ENCODE measurements at places on chromosomes 2 and 18.

DNA sequence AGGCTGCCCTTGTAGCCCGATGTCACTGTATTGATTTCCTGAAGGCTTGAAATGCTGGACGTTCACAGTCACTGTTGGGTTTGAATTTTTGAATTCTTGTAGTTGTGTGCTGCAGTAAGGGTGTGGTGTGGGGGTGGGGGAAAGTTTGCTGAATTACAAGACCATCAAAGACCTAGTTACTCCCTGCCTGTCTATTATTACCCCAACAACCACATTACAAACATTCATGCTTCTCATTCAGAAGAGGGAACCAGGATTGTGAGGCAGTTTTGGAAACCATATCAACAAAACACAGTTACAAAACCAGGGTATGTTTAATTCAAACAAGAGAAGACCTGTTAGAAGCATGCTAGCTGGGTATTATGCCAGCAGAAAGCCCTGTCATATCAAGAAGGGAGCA is 85.8 kb downstream of the CLHC1 start:
- DNase-seq, result no peak

GRCh38 chr2:16040271-16041010 is 100.1 kb downstream of the MYCN start:
- DNase-seq, result no peak

GRCh38 chr2:168119515-168120141 is 127.8 kb downstream of the STK39 start:
- no peak for DNase-seq

- DNase-seq, result no peak
Measured at GRCh38 chr2:191675807-191676721, 1.9 kb upstream of the NABP1 start.

GRCh38 chr2:26598336-26598995 is 42.7 kb downstream of the CIB4 start:
- no peak for DNase-seq

DNA sequence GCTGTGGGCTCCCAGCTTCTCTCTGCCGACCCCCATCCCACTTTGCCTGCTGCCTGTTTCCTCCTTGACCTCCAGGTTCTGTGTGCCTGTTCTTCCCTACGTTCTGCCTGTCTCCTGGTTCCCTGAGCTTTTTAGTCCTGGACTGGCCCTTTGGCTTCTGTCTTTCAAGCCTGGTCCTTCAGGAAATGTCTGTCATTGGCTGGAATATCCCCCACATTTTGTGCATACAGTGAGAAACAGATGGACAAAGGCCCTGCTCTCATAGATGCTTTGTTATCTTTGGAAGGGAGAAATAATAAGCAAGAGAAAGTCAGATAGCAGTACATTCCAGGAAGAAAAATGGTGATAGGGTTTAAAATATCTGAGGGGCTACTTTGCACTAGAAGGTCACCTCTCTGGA is 5.7 kb downstream of the MGAT5 start:
- DNase-seq, result no peak

DNA sequence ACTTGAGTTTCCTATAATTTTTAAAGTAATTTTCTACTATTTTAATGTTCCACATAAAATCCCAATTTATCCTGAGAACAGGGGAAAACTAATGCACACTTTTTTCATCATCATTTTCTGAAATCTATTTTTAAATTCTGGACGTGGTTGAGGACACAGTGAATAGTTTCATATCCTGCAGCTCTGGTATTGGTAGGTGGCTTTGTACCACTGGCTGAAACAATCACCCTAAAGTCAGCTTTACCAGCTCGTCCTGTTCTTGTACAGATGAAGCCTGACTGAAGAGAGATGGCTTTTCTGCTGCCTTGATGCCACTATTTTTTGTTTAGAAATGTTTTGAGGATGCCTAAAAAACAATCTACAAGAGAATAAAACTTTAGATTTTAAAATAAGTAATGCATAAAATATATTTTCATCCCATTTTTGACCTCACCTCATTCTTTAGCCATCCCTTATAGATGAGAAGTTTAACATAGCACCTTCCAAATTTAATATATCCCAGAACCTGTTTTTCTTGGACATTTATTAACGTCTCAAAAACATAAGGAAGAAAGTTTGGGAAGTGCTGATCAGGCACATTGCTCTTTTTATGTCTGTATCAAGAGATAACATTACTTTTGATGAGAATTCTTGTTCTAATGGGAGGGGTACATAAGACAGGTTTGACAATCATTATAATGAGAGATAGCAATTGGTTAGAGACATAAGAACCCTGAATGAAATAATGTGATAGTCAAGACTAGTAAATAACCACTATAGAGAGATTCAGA is 80.9 kb downstream of the GALNT1 start:
- no peak for DNase-seq

DNA sequence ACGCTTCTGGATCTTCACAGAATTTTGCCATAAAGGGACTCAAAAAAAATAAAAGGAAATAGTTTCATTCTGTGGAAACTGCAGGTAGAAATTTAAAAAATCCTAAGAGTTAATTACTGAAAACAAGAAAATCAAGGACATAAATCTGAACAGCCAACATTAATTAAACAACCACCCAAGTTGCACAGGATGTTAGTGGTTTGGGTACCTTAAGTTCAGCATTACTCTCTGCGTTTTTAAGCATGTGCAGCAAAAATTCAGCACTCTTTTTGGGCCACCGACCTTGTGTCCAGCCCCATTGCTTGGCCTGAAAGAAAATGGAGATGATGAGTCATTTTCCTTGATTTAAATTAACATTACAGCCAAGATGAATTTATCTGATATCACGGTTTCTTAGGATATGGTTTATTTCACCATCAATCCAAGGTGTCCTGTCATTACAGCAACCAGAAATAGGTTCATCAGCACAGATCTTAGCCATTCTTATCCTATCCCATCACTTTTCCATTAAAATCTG is 3.3 kb upstream of the C18orf32 start:
- DNase-seq, result no peak

DNA sequence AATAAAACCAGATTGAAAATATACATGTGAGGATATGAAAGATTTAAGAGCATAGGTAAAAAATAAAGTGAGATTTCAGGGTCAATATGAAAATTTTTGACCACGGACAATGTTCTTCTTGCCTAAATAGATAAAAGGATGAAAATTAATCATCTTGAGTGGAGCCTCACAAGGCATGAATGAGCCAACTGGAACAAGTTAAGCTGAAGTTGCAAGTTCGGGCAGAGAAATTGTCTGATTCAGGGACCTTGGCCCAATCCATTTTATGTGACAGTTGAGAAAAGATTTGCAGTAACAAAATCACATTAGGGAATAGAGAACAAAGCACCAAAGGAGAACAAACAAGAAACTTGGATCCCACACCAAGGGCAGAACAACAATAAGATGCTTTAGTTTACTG is 305.3 kb downstream of the TMX3 start:
- no peak for DNase-seq

DNA sequence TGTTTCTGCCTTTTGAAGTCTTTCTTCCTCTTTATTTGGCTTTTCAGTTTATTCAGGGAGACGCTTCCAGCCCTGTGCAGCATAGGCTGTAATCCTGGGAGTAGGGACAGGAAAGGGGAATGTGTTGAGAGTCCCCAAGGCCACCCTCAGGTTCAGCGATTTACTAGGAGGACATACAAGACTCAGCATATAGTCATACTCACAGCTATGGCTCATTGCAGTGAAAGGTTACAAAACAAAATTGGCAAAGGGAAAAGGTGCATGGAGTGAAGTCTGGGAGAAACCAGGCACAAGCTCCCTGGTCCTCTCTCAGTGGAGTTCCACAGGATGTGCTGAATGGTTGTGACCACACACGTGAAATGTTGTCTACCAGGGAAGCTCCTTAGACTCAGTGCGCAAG is 49.6 kb upstream of the ZNF638 start:
- no peak for DNase-seq

DNA sequence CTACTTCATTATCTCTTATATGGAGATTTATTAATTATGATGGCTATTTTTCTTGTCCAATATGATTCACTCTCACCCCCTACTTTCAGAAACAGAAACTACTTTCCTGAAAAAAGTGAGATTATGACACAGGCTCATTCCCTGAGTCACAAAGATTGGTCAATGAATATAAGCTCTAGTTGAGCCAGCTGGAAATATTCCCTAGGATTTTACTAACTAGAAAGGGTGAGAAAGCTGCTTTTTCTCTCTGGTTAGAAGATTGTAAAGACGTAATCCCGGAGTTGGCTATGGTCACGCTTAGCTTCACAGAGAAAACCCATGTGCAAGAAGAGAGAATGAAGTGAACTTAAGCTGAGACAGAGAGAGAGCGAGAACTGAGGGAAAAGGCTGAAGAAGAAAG is 223.7 kb upstream of the SMAD7 start:
- DNase-seq, result no peak

- no peak for DNase-seq
Measured at GRCh38 chr18:76507830-76508385, 12.9 kb upstream of the ZNF516 start.

DNA sequence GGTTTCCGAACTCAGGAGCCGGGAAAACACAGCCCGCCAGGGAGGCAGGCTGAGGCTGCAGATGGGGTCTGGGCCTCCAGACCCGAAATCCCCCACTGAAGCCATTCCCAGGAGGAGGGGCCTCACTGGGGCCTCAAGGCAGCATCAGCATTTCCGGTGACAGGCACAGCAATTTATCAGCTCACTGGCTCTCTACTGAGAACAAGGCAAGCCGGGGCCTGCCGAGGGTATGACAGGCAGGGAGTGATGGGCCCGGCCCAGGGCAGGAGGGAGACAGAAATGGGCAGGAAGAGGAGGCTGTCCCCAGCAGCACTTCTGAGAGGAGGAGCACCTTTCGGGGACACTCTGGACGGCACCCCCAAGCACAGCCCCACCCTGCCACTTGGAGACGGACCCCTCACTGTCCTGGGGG is 12.5 kb downstream of the SDC1 start:
- DNase-seq, result no peak

DNA sequence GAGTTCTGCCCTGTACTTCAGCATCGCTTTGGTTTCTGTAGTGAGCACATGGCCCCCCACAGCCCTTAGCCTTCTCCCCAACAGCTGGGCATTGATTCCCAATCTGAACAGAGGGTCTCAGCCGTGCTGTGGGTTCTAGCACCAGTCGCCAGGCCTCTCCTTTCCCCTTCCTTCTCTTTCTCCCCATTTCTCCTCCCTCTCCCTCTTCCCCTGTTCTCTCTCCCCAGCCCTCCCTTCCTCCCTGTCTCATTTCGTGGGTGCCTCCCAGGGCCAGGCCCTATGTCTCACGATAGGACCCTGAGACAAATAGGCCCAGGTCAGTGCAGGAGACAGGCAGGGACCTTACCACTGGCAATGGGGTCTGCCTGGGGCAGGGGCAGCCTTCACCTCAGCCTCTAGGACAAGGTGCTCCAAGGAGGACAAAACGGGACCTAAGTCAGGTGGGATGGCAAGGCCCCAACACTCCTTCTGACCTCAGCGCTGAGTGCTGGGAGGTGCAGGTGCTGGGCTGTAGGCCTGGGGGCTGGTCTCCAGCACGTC is 143.4 kb upstream of the GPC1 start:
- DNase-seq, result no peak

- DNase-seq, result no peak
Measured at GRCh38 chr18:2855560-2856350, 8.9 kb downstream of the EMILIN2 start.

DNA sequence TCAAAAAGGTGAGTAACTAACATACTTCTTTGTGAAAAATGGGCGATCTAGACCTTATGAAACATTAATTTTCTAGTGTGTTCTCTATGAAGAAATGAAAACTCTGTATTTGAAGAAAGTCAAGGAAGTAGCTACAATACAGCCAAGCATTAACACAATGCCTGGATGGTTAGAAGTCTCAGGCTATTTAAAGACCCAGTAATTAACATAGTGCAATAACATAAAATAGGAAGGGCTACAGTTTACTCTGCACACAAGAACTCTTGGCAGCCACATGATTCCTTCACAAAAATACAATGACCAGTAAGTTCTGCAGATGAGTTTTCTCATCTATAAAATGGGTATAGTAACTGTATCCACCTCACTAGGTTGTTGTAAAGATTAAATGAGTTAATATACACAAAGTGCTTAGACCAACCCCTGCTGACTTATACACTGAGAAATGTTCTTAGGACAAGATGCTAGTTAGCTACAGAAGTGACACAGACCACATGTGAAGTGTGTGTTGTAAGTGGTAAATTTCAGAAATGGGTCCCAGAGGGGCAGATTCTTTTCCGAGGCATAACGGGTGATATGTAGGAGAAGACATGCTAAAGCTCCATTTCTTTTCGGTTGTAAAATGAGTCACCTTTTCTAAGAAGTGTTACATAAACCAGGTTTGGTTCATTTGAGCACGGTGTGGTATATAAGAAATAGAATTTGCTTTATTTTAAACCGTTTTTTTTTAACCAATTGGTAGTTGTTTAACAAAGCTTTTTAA is 61.8 kb downstream of the CXCR4 start:
- DNase-seq, result no peak

DNA sequence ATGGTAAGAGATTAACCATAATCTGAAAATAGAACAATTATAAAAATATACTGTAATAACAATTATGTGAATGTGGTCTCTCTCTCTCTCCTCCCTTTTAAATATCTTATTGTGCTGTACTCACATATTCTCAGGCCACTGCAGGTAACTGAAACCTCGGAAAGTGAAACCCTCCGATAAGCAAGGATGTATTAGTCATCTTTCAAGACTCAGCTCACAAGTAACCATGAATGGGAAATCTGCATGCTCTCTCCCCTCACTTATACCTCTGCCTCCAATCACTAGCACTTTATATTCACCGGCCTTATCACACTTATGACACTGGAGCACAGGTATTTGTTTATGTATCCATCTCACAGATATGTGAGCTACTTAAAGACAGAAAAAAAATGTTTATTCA is 139.7 kb downstream of the LRP2 start:
- no peak for DNase-seq

DNA sequence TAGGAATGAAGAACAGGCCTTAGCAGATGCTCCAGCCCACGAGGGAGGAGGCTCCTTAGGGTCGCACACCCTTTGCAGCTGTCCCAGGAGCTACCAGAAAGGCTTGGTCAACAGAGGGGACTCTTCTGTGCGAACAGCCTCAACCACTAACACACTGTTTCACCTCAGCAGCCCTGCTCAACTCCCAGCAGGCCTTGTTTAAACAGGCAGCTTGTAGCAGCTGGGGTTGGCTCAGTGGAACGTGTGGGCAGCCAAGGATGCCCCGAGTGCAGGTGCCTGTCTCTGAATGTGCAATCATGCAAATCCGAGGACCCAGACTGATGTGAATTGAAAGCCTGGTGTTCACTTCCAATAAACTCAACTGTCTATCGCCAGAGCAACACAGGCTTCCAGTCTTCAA is 88.7 kb upstream of the CXCR4 start:
- DNase-seq, result no peak

GRCh38 chr2:225182126-225182525 is 139.9 kb upstream of the DOCK10 start:
- DNase-seq, result no peak

DNA sequence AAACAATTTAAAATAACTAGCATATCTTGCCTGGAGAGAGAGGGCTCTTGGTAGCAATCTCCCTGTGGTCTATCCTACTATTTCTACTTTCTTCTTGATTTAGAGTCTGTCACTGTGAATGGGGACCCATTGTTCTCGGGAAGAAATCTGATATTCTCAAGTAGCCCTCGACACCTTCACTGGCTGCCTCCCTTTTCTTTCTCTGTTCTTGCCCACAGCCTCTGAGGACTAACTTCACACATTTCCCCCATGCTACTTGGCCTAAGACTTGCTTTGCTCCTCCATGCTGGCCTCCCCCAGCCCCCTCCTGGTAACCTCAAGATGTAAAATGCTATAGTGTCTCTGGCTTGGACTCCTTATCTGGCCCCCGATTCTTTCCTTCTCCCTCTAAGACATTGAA is 58.8 kb upstream of the NT5C1B start:
- DNase-seq, result no peak

GRCh38 chr2:144198116-144198515 is 321.8 kb downstream of the ZEB2 start:
- peak; percentile 17 for DNase-seq
